ENCODE measurements at places on chromosomes 5 and 9.

GRCh38 chr5:180649297-180650039, at the start of gene FLT4:
TSS of gene FLT4 (minus strand) at chr5:180649600. CDS start at chr5:180649545, 55 bp downstream.
- DNase-seq = no peak

- DNase-seq = no peak
Observed at GRCh38 chr9:29974197-29974596, 2400.9 kb upstream of the C9orf72 start.

GRCh38 chr9:97997330-97998276, 14.5 kb downstream of the ANP32B start:
- DNase-seq = no peak

DNA sequence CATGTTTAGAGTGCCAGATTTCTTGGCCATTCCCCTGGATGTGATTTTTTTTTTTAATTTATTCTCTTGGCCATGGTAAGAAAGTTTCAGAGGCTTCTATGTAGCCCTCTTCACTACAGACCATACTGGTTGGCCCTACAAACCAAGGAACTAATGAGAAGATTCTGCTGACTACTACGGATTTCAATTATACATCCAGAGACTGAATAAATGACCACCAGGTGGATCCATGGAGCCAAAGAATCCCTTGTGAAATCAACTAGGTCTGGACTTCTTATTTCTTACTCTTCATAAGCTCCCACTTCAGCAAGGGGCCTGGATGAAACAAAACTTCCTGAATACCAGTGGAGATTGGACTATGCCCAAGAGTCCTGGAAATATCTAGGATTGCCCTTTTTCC, 27.6 kb downstream of the ZNF622 start:
- DNase-seq = no peak

GRCh38 chr9:133995012-133995896, 3.1 kb upstream of the VAV2 start:
- no peak for DNase-seq

- DNase-seq = no peak
Observed at GRCh38 chr9:125759764-125760129, 12.6 kb downstream of the PBX3 start.

DNA sequence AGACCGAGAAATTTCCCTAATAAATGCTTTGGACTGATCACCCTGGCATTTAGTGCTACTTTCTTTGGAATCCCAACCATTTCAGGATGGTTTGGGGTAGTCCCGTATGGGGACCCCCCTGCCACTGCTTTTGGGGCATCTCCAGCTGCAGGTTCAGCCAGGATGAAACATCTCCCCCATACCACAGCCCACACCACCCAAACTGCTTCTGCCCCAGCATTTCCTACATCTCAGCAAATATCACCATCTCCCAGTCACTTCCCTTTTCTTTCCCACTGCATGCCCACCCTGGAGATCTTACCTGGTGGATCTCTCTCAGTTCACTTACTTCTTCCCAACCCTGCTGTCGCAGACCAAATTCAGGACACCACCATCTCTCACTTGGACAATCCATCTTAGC, 4.8 kb upstream of the P4HA2 start:
- DNase-seq = no peak

- DNase-seq = no peak
Observed at GRCh38 chr9:121453232-121453892, 46.3 kb downstream of the GGTA1 start.

DNA sequence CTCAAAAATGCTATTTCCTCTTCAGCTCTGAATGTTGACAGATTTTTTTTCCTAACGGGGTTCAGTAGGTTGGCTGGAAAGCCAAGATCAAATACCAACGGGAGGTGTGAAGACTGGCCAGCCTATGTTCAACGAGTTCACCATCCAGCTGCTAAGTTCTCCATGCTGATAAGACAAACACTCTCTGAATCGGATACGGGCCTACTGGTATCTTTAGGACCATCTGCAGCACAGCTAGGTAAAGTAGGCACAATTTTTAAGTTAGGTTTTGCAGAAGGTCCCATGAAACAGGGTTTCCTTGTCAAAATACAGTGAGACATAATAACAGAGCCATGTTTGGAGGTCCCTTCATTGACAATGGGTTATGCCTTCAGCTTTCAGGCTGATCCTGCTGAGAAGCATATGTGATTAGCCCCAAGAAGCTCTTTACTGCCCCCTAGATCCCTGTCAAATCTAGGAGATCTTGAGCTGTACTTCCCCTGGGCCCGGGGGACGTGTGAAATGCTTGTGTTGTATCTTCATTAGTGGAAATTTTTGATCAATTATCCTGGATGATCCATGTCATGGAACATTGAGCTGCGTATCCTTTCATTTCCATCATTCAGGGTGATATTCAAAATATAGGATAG, 60.6 kb downstream of the PGM5 start:
- no peak for DNase-seq

- DNase-seq = no peak
Observed at GRCh38 chr9:86281593-86282076, 703 bp downstream of the ISCA1 start.

- DNase-seq = no peak
Observed at GRCh38 chr9:71987471-71988371, 72.7 kb downstream of the C9orf57 start.

DNA sequence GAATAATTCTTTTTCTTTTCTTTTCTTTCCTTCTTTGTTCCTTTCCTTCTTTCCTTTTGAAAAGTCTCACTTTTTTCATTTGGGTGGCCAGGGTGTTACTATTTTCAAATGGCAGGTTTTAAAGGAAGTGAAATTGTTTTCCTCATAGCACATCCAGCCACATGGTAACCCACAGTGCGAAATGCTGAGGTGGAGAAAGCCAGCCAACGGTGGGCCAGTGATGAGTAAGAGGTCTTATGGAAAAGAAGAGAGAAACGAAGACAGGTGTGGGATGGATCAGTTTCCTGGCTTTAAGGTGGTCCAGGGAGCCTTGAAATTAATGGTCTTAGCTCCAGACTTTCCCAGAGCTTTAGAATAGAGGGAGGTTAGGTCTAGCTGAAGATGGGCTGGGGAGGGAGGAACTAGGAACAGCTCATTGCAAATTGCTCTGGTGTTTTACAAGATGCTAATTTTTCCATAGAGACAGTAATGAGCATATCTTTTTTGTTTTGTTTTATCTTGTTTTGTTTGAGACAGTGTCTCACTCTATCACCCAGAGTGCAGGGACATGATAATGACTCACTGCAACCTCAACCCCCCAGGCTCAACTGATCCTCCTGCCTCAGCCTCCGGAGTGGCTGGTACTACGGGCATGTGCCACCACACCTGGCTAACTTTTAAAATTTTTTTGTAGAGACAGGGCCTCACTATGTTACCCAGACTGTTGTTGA, 17.8 kb downstream of the ITK start:
- peak; percentile 66 for DNase-seq

DNA sequence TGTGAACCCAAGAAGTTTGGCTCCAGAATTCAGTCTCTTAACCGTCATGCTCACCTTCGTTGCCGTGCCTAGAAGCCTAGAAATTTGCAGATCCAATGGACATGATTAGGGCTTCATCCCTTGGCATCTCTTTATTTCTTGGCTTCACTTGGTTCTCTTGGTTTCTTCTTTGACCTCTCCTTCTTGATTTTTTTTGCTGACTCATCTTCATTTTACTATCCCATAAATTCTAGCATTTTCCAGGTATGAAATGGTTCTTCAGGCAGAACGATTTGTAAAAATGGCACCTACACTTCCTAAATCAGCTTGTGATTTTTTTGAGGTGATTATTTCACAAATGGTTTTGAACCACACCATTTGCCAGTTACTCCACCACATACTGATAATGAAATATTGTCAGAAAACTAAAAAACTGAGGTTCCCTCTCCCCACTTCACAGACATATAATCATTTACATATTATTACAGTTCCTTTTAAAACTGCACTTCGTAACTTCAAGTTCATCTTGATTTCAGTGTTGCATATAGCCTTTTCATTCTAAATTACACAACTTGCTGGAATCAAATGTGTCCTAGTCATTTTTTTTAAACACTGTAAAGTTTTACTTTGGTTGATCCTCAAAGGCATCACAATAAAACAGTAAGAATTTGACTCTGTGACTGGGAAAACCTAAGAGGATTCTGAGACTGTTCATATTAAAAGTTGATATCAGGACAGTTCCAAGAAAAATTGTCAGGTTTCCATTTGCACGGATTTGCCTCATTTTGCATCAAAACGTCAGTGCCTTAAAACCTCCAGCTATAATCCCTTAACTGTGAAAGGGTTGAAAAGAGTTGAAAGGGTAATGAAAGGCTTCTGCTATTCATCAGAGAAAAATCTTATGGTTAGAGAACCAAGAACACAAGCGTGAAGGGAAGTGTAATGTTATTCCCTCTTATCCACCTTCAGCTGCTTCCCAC, 8.9 kb upstream of the NREP start:
- DNase-seq = no peak

GRCh38 chr5:143219696-143220095, 183.8 kb downstream of the NR3C1 start:
- no peak for DNase-seq

DNA sequence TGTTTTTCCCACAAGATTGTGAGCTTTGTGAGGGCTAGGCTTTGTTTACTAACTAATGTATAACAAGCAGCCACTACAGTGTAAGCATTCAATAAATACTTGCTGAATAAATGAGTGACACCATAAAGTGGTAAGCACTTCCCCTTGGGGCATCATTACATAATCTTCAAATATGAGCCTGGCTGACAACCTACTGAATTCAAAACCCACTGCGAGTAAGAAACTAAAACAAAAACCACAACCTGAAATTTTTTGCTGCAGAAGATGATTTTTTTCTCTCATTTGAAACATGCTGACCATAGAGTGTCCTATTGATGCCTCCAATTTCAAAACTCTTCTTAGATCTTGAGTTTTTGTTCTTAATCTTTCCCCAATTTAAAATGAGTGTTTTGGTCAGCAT, 331.3 kb upstream of the CCNG1 start:
- no peak for DNase-seq

DNA sequence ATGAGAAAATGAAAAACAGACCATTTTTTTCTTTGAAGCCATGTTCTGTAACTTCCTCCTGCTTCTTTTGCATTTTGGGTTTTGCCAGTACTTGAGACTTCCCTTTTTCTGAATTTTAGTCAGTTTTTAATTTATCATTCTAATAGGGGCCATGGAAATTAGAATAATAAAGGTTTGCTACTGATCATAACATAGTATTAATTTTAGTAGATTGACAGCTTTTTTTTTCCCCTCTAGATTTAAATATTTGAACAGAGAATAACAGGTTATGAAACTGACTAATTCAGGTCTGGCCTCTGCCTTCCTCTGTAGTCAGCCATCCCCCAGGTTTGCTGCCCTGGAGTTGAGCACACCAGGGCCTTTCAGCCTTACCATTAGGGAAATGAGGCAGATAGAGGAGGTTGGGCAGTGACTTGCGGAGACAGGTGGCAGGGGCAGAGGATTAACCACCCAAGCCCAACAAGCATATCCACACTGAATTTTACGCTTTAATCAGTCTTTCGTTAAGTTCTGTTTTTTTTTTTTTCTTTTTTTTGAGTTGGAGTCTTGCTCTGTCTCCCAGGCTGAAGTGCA, 80.1 kb upstream of the TNFAIP8 start:
- DNase-seq = no peak

All from T-helper 22 cell (primary cell).